ENCODE measurements at places on chromosomes 5 and 9.
A peak's percentile ranks its signal among the peaks of the same experiment; 100 is the strongest.

GRCh38 chr9:97705354-97705950, 8.3 kb upstream of the XPA start:
- DNase-seq: no peak

GRCh38 chr5:143898381-143898780, 86.4 kb downstream of the HMHB1 start:
- no peak for DNase-seq

DNA sequence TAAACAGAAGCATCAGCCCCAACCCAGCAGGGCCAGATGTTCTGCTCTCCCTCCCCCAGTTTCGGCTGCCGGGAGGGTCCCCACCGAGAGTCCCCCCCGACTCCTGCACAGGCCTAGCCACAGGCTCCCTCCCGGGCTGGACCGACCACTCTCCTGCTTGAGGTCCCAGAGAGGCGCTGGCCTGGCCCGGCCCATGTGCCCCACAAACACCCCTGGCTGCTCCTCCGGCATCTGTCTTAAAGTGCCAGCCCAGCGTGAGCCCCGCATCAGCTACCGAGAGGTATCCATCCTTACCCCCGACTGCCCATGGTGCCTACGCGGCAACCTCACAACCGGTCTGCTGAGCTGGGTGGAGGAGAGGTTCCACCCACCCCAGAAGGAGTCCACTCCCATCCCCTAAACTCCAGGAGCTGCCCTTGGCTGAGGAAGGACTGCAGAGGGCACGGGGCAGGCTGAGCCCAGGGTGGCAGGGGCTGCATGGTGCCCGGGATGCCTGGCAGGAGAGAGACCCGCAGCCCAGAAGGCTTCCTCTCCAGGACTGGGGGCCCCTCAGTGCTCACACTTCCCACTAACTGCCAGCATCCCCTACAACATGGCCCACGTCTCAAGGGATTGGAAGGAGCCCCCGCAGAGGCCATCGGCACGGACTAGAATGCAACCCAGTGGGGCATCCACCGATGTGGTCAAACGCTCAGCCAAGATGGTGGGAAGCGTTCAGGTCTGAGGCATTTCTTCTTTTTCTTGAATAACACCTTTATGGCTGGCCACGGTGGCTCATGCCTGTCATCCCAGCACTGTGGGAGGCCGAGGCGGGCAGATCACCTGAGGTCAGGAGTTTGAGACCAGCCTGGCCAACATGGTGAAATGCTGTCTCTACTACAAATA, 15.6 kb upstream of the EGFL7 start:
- DNase-seq: no peak

DNA sequence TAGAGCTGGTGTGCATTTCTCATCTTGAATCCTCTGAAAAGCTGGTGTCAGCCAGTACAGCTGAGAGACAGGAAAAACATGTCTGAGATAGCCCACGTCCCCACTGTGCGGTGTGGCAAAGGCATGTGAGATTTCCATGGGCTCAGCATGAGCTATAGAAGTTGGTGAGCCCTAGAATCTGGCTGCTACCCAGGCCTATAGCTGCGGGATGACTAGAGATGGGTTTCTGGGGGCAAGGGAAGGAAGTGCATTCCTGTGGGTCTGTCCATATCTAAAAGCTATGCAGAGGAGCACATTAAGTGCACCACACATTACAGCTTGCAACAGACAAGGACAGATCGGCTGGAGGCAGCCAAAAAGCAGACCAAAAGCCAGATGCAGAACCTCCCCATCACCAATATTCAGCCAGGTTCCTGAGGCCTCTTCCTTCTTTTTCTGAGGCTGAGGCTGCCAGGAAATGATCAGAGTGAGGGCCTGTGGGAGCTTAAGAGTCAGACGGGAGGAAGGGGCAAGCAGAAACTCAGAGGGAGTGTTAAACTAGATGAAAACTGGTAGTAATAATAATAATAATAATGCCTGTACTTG, 55.8 kb upstream of the RANBP3L start:
- no peak for DNase-seq

DNA sequence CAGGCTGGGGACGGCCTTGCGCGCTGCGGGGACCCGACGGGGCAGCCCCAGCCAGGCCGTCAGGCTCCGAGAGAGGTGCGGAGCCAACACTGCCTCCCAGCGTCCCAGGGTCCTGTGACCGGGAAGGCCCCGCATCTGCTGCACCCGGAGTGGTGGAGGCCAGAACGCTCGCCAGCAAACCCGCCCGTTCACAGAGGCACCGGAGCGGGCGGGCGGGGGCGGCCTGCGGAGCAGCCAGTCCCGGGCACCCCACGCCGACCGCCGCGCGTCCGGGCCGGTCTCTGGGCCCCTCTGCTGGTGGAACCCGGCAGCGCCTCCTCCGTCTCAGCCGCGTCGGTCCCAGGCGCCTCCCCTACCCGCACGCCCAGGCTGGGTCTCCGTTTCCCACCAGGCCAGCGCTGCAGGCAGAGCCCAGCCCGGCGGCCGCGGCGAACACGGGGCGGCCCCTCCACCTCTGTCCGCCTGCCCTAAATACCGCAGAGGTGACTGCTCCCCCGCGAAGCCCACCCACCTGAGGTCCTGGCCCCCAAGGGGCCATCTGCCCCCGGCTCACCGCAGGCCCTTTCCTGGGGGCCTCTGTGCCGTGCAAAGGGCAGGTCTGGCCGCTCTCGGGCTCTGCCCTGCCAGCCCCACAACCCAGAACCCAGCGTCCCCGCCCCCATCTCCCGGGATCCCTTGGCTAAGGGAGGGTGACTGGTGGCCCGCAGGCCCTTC, 15.9 kb downstream of the EXD3 start:
- peak; percentile 28 for DNase-seq

DNA sequence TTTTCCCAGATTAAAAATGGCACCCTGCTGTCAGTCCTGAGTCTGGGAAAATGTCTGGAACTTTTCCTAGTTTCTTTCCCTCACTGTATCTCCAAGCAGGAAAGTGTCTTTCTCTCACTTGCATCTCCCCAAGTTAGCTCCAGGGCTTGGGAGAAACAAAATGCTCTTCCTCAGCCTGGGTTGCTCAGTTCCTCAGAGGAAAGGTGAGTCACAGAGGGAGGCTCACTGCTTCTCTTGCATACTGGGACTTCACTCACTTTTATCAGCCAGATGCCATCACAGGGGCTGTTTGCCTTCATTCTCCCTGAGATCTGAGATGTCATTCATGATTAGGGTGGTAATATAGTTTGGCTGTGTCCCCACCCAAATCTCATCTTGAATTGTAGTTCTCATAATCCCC, 519.9 kb downstream of the SEMA5A start:
- no peak for DNase-seq

DNA sequence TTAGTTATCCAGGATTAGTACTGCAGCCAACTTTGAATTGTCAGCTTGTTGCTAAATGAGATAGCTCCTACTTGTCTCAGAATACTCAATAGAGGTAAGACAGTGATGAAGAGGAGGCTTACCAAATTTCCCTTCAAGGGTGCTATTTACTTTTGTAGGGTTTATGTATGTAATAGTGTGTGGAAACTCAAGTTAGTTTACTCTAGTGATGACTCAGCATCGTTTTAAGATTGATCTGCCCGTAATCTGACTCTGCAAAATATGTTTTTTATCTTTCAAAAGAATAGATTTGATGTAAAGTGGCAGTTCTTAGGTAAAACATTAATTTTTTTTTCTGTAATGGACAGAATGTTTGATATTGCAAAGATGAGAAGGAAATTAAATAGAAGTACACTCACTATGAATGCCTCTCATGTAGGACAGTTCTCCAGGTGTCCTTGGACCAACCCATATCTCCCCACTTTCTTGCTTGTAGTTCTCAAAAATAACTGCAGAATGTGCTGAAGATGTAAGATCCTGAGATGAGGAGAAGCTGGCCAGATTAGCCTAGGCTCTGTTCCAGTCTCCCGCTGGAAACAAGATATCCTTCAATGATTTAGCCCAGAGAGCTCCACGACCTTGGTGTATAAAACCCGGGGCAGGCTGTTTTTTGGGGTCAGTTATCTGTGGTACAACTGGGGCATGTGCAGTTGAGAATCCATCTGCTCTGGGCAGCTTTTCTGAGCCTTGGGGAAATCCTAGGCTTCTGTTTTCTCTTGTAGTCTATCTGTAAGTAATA, 24.4 kb upstream of the MROH2B start:
- DNase-seq: no peak

DNA sequence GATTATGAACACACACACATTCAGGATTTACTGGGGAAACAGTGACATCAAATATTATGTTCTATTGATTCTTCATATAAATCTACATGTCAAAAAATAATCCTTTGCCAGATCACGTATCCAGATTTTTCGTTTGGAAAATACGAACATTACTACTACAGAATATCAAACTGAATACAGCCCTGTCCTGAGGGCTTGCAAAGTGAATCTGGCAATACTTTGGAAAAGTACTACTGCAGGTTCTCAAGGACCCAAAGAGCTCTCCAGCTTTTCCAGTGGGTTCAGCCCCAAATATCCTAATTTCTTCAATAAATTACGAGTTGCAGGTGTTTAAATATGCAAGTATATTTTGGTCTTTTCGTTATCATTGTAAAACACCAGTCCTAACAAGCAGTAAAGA, 411 bp upstream of the NDUFS4 start:
- DNase-seq: peak; percentile 5

GRCh38 chr9:73146111-73146815, 5.4 kb upstream of the ANXA1 start:
- DNase-seq: no peak

DNA sequence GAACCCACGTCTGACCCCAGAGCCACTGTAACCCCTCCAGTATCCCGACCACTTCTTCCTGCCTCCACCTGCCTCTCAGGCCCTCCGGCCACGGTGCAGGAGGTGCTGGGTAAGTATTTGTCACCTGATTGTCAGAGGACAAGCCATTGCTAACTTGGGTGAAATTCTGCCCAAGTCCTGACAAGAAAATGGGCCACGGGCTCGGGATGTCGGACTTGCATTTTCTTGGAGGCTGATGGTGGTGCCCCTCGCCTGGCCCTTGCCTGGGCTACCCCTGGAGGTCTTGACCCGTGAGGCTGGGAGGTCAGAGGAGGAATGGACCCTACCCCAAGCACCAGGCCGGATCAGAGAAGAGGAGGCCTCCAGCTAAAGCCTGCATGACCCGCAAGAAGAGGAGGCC, 149.7 kb upstream of the COL5A1 start:
- no peak for DNase-seq

GRCh38 chr5:170488570-170488969, 15.2 kb upstream of the KCNIP1 start:
- no peak for DNase-seq

- DNase-seq: no peak
Measured at GRCh38 chr5:55829956-55830355, 21.2 kb upstream of the IL31RA start.

- no peak for DNase-seq
Measured at GRCh38 chr5:55902696-55903095, 51.5 kb downstream of the IL31RA start.

GRCh38 chr5:74357827-74358226, 282.7 kb downstream of the ENC1 start:
- DNase-seq: no peak

- DNase-seq: no peak
Measured at GRCh38 chr5:113510836-113511451, 2.5 kb upstream of the YTHDC2 start.

- peak; percentile 75 for DNase-seq
Measured at GRCh38 chr5:17132444-17133083, 84.9 kb upstream of the BASP1 start.

GRCh38 chr5:80619086-80619485, 35.4 kb upstream of the MSH3 start:
- no peak for DNase-seq

Data from NCI-H2081 (cell line).